CD8-positive, alpha-beta memory T cell (primary cell): ENCODE measurements at places on chromosomes 16 and 17. TPM values are rescaled to one million over a fixed set of nuclear protein-coding genes. Genes with fewer than 3 reads are reported as not detected.

The CA7 gene
- total RNA-seq: not detected

The NUPR1 gene
- not detected for total RNA-seq

The NHLRC4 gene
- total RNA-seq: 0.55 TPM

The KLHDC4 gene
- total RNA-seq: 71.5 TPM

- no peak for DNase-seq
These were observed 43.6 kb downstream of the NFATC3 start for GRCh38 chr16:68128577-68129305.

The SPNS2 gene
- 0.49 TPM for total RNA-seq

The DLX3 gene
- 0.15 TPM for total RNA-seq

The GOT2 gene
- 149 TPM for total RNA-seq

The OR3A3 gene
- not detected for total RNA-seq

GRCh38 chr16:49547448-49547847 is 173.8 kb downstream of the C16orf78 start:
- DNase-seq: no peak

The ACSM2A gene
- total RNA-seq: not detected

The CCL7 gene
- total RNA-seq: not detected

GRCh38 chr17:66604376-66604775 is 230.5 kb upstream of the CACNG5 start:
- DNase-seq: no peak

The ALOX15 gene
- total RNA-seq: not detected

GRCh38 chr16:16045879-16046278 is 96.5 kb downstream of the ABCC1 start:
- no peak for DNase-seq

- no peak for DNase-seq
These were observed 5.0 kb upstream of the WFIKKN2 start for GRCh38 chr17:50830352-50830751.

GRCh38 chr17:6505425-6506142 is 50.8 kb downstream of the PITPNM3 start:
- no peak for DNase-seq

The KRTAP2-1 gene
- not detected for total RNA-seq

DNA sequence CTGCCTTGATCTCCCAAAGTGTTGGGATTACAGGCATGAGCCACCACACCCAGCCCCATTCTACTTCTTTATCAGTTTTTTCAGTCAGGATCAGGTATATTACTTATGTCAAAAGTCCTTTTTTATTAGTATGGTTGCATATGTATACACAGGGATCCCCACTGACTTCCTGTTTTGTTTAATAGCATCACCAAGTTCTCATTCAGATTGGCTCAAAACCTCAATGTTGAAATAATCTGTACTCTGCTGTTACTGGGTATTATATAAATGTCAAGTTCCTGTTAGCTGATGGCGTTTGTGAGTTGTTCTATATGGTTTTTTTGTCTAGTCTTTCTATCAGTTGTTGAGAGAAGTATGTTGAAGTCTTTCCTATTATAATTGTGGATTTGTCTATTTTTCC is 168.5 kb downstream of the BCAS3 start:
- DNase-seq: no peak

GRCh38 chr16:51450909-51451308 is 299.8 kb upstream of the SALL1 start:
- no peak for DNase-seq

GRCh38 chr16:7026639-7027038 is 306.0 kb upstream of the RBFOX1 start:
- DNase-seq: no peak

DNA sequence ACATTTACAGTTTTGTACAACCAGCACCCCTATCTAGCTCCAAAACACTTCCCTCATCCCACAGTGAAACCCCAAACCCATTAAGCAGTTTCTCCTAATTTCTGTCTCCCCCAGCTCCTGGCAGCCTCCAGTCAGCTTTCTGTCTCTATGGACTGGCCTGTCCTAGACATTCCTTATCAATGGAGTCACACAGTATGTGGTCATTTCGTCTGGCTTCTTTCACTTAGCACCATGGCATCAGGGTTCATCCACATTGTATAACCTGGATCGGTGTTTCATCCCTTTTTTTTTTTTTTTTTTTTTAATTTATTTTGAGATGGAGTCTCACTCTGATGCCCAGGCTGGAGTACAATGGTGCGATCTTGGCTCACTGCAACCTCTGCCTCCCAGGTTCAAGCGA is 68.5 kb downstream of the ZDHHC7 start:
- DNase-seq: no peak

The TEX19 gene
- not detected for total RNA-seq

The PRSS36 gene
- total RNA-seq: 0.61 TPM

The ACAP1 gene
- total RNA-seq: 216 TPM

The CAVIN1 gene
- 0.22 TPM for total RNA-seq

The TRAP1 gene
- total RNA-seq: 308 TPM

- no peak for DNase-seq
These were observed 18.1 kb downstream of the USP36 start for GRCh38 chr17:78822552-78822951.

The SRCIN1 gene
- total RNA-seq: 0.50 TPM

- no peak for DNase-seq
These were observed 883.3 kb downstream of the CDH11 start for GRCh38 chr16:64238571-64238970.

GRCh38 chr16:86823888-86824671 is 245.7 kb downstream of the FOXL1 start:
- no peak for DNase-seq
